ENCODE measurements at places on chromosomes 1 and 21.

- DNase-seq = no peak
Observed at GRCh38 chr1:208137193-208137592, 107.0 kb downstream of the PLXNA2 start.

- DNase-seq = no peak
Observed at GRCh38 chr1:47208374-47208850, 18.6 kb upstream of the PDZK1IP1 start.

GRCh38 chr1:7727809-7728471, 43.2 kb upstream of the VAMP3 start:
- no peak for DNase-seq

DNA sequence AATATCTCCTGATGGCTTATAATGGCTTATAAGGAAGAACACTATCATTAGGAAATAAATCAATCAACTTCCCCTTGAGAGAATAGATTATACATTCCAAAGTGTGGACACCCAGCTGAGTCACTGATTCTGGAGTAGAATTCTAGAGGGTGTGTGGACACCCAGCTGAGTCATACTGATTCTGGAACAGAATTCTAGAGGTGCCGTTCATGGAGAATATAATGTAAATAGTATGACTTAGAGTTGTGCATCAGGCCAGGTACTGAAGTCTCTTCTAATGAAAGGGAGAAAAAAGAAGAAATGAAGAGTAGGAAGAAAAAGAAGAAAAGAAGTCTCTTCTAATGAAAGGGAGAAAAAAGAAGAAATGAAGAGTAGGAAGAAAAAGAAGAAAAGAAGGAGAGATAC, 2.4 kb upstream of the USP33 start:
- DNase-seq = no peak

- DNase-seq = no peak
Observed at GRCh38 chr1:210709701-210710100, 381.0 kb downstream of the HHAT start.

DNA sequence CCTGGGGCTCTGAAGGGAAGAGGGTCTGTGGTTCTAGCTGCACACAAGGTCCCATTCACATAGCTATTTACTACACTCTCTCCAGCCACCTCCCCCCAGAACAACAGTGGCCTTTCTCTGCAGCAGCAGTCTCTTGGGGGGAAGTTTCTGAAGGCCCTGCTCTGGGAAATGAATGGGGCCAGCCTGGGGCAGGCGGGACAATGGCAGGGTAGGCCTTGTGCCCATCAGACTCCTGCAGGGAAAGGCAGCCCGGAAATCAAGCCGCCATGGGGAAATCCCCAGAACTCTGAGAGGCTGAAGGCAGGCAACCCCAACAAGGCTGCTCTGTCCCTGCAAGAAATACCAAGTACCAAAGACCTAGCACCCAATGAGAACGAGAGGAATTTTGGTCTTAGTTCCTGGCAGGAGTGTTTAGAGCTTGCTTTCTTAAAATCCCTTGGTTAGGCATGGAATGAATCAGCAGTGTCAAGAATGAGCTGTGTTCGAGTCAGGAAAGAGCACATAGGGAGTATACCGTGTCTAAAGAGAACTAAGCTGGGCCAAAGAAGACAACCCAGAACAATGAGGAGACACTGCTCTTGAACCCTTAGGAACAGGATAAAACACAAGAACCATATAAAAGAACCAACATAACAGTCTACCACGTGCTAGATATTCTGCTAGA, 11.3 kb downstream of the ARHGEF11 start:
- no peak for DNase-seq

- DNase-seq = no peak
Observed at GRCh38 chr1:212722270-212722957, 22.8 kb upstream of the BATF3 start.

DNA sequence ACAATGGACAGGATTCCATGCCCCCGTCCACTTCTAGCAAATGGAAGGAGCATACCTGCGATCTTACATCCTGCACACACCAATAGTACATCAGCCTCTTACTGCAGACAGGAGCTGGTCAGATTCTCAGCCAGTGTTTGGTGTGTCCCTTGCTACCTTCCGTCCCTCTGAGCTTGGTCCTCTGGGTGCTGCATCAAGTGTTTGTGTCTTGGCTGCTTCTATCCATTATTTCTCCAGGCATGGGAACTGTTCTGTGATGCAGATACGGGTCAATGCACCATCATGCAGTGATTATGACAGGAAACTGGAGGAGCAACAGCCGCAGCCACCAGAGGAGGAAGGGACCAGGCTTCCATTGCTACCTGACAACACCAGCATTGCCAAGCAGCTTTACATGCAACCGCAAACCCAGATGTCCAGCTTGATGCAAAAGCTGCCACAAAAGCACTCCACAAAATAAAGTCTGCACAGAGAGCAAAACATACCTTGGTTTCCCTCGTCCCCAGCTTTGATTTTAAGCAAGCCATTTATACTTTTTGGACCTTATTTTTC, 21.9 kb upstream of the OVAAL start:
- no peak for DNase-seq

- no peak for DNase-seq
Observed at GRCh38 chr1:17195731-17196130, 9.2 kb upstream of the PADI1 start.

DNA sequence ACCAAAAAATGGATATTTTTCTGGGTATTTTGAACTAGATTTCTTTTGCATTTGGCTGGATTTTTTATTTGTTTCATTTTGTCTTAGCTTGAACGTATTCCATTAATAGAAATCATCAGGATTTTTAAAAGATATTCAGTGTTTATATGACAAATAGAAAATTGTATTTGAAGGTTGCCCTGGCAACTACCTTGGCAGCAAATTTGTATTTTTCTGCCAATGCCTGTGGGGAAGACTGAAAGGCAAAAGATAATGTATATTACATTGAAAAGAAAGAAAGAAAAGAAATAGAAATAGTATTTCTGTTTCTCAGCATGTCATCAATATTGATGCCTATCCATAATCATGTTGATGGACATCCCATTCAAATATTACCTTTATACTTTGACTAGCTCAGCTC, 16.8 kb downstream of the VCAM1 start:
- DNase-seq = no peak

- DNase-seq = no peak
Observed at GRCh38 chr1:143698016-143698415, 273.8 kb downstream of the FAM72C start.

GRCh38 chr1:169090308-169090899, 16.1 kb upstream of the ATP1B1 start:
- DNase-seq = no peak

- no peak for DNase-seq
Observed at GRCh38 chr1:189226779-189227178, 1250.9 kb downstream of the BRINP3 start.

- no peak for DNase-seq
Observed at GRCh38 chr1:52204696-52205095, 62.8 kb downstream of the ZFYVE9 start.

GRCh38 chr1:170377440-170377839, 154.5 kb upstream of the GORAB start:
- DNase-seq = no peak

- no peak for DNase-seq
Observed at GRCh38 chr1:23931491-23931880, 18.3 kb upstream of the CNR2 start.

DNA sequence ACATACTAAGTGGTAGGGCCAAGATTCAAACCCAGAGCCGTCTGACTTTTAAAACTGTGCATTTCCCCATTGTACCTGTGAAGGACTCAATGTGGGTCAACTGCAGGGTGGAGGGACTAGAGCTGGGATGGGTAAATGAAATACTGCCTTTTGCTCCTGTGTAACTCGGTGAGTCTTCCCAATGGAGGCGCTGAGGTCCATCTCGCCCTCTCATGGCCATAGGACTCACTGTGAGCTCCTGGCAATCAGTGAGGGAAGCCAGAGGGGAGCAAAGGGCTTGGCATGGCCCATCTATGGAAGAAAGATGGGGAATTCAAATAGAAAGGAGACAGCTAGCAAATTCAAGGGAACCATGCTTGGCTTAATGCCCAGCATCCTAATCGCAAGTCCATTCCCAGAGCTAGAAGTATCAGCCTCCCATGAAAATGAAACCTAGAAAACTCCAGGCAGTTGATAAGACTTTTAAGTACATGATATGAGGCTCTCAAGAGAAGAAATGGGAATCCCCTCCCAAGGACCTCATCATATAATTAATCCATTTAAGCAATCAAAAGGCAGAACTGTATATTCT, 25.4 kb upstream of the CGN start:
- no peak for DNase-seq

DNA sequence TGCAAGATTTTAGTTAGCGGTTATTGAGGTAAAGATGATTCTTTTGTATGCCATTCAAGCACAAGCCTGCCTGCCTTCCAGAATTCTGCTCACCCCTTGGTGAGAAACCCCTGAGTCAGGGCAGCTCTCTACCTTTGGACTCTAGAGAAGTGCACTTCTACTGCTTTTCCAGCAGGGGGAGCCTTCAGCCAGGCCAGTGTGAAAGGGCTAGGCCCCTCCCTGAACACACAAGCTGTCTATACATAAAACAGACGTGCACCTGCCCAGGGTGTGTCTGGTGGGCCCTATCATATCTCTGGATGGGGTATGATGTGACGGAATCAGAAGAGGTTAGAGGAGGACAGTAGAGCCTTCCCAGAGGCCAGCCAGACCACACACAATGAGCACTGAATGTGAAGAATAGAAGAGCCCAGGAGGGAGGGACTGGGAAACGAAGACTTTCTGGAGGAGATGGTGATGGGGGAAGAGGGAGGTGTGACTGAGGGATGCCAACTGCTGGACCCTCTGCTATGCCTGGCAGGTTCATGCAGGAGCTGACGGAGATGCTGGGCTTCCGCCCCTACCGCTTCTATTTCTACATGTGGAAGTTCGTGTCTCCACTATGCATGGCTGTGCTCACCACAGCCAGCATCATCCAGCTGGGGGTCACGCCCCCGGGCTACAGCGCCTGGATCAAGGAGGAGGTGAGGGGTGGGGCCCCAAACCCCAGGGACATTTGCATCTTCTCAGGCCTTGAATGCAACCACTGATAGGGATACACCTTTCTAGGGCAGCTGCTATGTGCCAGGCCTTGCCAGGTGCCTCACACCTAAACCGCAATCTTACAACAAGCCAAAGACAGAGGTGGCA, 13.0 kb upstream of the KCNC4 start:
- DNase-seq = no peak

- no peak for DNase-seq
Observed at GRCh38 chr1:25066256-25066655, 136.2 kb upstream of the RUNX3 start.

- DNase-seq = no peak
Observed at GRCh38 chr1:86377341-86377740, 18.8 kb downstream of the ODF2L start.

- DNase-seq = no peak
Observed at GRCh38 chr1:11671544-11672286, 7.7 kb downstream of the FBXO6 start.

DNA sequence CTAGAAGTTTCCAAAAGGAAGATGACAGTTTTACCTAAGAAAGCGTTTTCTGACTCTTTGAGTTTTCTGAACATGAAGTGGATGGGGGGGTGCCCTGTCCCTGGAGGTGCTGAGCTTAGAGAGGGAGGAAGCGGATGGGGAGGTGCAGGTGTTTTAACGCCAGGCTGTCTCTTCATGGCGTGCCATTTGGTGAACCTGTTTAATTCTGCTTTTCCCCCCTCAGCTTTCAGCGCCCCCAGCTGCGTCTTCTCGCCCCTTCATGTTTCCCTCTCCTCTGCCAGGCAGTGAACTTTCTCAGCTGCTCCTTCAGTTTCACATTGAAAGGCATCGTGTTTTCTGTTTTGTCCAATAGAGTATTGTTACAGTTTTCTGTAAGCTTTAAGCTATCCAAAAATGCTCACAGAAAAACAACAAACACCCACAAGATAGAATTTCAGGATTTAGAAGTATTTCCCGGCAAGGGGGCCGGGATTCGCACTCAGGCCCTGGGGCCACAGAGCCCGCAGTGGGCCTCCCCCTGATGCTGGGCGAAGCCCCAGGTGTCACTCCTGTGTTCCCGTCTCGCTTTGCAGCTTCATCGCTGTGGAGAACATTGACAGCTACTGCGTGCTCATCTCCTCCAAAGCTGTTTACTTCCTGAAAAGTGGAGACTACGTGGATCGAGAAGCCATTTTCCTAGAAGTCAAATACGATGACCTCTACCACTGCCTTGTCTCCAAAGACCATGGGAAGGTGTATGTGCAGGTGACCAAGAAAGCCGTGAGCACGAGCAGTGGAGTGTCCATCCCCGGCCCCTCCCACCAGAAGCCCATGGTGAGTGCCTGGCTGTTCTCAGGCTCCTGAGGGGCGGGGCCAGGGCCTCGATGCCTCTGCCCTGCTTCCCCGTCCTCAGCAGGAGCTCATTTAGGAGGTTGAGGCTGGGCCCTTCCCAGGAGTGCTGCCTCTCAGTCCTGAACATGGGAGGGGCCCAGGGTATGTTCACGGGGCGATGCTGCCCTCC, 111.4 kb downstream of the DHRS3 start:
- DNase-seq = no peak

DNA sequence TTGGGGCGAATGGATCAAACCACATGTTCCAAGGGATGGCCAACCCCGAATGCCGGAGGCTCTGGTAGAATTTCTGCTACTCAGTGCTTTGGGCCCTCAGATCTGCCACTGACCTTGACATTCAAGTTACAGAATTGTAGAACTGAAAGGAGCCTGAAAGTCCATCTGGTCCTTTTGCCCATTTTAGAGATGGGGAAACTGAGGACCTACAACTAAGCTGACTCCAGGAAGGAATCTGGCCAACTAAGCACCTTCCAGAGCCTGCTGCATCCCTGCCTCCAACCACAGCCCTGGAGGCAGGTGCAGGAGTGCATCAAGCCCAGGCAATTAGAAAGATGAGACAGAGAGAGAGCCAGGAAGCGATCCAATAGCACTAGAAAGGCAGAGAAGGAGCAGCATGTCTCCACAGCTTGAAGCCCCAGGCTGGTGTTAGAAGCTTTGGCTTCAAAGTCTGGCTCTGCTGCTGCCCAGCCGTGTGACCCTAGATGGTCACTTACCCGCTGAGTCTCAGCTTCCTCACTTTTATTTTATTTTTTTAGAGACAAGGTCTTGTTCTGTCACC, 1.3 kb upstream of the CTRC start:
- no peak for DNase-seq

- no peak for DNase-seq
Observed at GRCh38 chr1:61081144-61081685, 1.1 kb upstream of the NFIA start.

DNA sequence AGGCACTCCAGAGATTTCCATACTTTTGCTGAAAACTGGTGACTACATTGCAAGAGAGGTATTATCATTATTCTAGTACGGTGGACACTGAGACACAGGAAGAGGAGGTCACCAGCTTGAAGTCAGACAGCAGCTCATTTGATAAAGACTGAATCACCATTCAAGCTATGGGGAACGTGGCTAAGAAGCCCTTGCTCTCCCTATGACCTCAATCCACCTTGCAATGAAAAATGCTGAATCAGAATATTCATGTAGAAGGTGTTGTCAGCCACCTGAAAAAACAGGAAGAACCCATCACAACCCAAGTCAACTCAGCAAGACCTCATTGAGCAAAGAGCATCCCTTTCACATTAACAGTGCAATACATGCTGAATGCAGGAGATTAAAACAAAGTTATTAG, 59.0 kb upstream of the FGGY start:
- no peak for DNase-seq

GRCh38 chr1:32291145-32291707, 657 bp upstream of the HDAC1 start:
- DNase-seq = no peak

All from NCI-H524 treated with DMSO at 0.1 percent for 48 hours (cell line).